Activated T-cell treated with anti-CD3 and anti-CD28 coated beads, Interleukin-2, amount 50 U/mL, for 48 hours (primary cell): ENCODE measurements at places on chromosomes 13 and 19.
A peak's percentile ranks its signal among the peaks of the same experiment; 100 is the strongest.

DNA sequence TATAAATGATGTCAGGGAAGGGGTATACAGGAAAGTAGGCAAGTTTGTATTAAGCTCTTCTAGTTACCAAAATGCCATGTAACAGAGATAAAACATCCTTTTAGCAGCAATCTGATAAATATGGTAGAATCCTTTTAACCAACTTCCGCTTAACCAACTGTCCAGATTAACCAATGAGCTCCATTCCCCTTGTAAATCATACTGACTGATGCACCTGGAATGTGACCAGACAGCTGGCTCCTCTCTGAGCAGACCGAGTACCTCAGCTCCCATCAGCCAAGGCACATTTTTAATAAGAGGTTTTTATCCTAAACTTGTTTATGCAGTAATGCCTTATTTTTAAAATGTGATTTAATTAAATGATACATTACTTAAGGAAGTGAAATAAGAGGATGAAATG, 66.4 kb downstream of the KLF12 start:
- DNase-seq, result no peak

DNA sequence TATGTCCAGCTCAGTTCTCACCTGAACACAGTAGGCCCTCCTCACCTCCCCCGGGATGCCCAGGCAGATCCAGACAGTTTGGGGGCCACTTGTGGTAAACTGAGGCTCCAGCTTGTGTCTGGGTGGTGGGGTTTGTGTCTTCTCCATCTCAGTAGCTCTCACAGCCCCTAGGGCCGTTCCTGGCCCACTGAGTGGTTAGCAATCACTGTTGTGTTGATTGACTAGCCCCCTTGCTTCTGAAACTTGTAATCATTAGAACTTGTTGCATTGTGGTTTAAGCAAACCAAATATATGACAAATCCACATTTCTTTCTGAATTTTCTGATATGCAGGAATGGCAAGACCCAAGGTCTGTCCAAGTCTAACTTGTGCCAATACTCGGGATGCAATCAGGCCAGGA, 13.9 kb upstream of the ZNF536 start:
- DNase-seq, result no peak

GRCh38 chr19:47433121-47433520, 13.8 kb upstream of the MEIS3 start:
- no peak for DNase-seq

- no peak for DNase-seq
These were observed 110.3 kb upstream of the TDRD3 start for GRCh38 chr13:60286707-60287106.

DNA sequence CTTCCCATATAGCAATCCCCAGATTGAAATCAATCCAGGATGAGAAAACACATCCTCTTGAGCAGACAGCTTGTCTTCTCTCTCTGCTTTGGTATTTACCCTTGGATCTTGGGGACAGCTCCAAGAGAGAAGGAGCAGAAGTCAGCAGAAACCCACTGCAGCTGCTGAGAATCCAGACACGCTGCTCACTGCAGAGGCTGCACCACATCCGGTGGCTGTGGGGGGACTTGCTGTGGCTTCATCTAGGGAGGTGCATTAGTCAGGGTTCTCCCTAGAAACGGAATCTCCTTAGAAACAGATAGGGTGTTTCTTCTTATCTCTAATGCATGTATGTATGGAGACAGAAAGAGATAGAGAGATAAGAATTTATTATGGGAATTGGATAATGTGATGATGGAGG, 2.7 kb downstream of the CYP4F12 start:
- no peak for DNase-seq

- peak; percentile 49 for DNase-seq
These were observed 12.7 kb downstream of the STK24 start for GRCh38 chr13:98564204-98564603.

DNA sequence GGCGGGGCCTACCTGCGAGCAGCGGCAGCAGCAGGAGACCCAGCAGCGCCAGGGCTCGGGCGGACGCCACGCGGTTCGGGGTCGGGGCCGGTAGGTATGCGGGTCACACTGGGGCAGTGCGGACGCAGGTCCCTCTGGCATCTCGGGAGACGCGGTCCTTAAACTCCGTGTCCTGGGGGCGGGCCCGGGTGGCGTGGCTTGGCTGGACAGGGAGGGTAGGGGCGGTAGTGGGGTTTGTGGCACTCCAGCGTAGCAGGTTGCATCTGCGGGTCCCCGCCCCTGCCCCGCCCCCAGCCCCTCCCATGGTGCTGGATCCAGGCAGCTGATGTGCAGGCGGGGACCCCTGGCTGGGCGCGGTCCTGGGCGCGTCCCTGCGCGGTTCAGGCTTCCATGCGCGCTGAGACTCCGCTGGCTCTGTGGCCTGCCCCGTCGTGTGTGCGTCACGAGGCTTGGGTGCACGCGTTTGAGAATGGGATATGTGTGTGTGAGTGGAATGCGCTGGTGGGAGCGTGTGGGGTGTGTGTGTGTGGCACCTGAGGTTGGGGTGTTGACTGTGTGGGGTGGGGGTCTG, 96.1 kb downstream of the WTIP start:
- no peak for DNase-seq

- DNase-seq, result peak; percentile 67
These were observed 703 bp downstream of the KLF16 start for GRCh38 chr19:1862424-1863327.

DNA sequence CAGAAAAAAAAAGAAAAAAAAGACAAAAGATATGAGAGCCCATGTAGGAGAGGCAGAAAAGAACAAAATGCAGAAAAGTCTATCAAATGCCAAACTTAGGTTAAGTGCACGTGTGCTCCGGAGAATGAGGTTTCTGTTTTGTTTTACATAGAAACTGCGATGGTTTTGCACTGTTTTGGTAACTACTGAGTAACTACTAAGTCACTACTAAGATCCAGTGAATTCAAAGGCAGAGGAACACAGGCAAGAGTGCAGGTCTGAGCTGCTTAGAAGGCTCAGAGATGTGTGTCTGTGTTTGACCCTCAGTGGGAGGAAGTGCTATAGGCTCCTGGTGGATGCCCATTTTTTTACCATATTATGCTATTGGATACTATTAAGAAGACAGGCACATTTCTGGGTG, 299.3 kb downstream of the NDFIP2 start:
- DNase-seq, result no peak
